SHP77 treated with DMSO at 0.1 percent for 48 hours (cell line): ENCODE measurements at places on chromosomes 3 and 15.

GRCh38 chr3:77837456-77838025 lies 797.6 kb downstream of the ROBO2 start:
- DNase-seq: no peak

GRCh38 chr3:154120961-154121700 lies at the start of gene ARHGEF26:
TSS of gene ARHGEF26 (plus strand) at chr3:154121390. CDS start at chr3:154121993, 603 bp downstream.
- peak; percentile 32 for DNase-seq

GRCh38 chr3:65532215-65532614 lies 506.5 kb downstream of the MAGI1 start:
- no peak for DNase-seq

GRCh38 chr15:62914461-62915079 lies 128.0 kb upstream of the TPM1 start:
- no peak for DNase-seq

GRCh38 chr3:37905987-37906674 lies 44.5 kb downstream of the CTDSPL start:
- no peak for DNase-seq

DNA sequence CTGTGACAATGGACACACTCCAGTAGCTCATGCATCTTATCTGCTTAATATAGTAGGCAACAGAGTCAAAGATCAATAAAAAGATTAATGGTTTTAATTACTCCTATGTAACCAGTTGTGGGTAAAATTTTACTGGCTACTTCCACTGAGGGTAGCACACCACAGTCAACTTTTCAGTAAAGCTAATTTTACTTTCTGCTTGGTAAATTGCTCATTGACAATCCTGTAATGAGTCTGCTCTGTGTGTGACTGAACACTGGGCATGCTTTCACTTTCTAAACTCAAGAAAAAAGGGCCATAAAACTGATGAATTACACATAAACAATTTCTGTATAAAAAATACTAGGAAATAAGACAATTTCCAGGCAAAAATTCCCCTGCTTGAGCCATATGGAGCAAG lies 838.3 kb downstream of the VGLL3 start:
- DNase-seq: no peak
